Fibroblast of the aortic adventitia (primary cell): ENCODE measurements at places on chromosomes 5 and 9.

DNA sequence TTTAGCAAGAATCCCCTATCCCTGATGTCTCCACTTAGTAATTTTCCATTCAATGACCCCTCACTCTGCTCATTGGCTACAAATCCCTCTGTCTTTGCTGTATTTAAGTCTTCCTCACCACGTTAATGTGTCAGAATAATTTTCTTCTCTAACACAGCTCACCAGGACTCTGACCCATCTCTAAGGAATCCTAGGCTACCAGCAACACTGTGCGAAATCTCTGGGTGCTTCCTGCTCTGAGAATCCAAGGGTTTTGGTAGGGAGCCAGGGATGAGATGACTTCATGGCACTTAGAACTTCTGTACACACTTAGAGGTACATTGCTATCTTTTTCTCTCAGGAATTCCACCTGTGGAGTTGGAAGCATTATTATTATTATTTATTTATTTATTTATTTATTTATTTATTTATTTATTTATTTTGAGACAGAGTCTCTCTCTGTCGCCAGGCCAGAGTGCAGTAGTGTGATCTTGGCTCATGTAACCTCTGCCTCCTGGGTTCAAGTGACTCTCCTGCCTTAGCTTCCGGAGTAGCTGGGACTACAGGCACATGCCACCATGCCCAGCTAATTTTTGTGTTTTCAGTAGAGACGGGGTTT is 53.5 kb downstream of the FOXI1 start:
- DNase-seq: peak; percentile 16

DNA sequence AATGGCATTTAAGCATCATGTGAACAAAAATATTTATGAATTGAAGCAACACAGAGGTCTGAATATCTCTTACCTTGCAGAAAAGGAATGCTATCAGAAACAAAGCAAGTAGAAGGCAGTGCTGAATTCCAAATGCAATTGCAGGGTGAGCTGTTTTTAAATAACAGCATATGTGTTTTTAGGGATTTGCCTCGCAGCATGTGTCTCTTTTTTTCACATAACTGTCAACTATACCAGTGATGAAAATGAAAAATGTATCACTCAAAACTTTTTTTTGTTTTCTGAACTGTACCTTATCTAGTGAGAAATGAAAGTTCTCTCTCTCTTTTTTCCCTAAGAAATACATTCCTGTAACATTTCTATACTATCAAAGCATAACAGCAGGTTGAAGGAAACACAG is 21.2 kb downstream of the CDH10 start:
- DNase-seq: no peak

DNA sequence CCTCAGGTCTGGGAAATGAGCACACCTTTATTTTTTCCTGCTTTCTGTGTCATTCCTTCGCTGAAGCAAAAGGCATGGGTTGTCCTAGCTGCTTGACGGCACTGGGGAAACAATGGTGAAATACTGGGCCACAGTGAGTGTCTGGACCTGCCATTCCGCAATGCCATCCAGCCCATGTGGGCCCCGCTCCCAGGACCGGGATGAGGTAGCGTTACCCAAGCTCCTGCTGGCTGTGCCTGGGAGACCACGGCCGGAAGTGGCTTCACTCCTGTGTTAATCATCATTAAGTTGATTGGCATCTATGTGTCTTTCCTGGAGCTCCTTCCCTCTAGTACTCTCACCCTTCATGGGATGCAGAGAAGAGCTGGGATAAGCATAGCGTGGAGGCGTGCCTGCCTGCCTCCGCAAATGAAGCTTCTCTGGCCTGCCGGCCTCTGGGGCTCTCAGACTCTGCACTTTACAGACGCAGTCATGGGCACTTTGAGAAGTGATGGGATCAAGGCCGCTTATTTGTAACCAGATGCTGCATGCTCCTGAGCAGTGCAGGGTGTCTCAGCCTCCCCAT is 16.5 kb upstream of the SMIM32 start:
- DNase-seq: no peak

GRCh38 chr5:161165998-161166660 is 314.1 kb upstream of the ATP10B start:
- no peak for DNase-seq

DNA sequence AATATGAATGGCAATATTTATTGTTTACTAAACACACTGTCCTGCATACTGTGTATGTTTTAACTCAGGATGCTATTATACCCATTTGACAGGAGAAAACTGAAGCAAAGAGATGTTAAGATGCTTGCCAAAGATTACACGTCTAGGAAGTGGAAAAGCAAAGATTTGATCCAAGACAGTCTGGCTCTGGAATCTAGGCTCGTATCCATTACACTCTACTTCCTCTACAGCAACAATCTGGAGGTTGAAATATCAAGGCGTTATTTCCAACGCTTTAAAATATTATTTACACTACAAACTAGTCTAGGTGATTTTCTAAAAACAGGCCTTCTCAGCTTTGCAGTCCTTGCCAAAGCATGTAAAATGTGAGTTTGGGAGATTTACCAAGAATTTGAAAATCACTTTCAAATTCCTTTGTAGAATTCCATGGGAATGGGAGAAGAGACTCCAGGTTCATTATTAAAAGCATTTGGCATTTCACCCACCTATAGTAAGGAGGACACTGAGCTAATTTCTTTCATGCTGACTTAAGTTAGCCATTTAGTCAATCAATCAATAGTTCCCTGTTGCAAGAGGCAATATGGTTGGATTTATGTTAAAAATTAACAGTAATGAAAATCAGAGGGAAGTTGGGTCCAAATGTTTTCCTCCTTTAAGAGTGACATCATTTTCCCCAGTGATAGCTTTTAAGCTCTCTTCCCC is 356.3 kb upstream of the SMARCA2 start:
- DNase-seq: no peak

GRCh38 chr5:160492565-160492964 is 70.9 kb downstream of the PTTG1 start:
- no peak for DNase-seq

DNA sequence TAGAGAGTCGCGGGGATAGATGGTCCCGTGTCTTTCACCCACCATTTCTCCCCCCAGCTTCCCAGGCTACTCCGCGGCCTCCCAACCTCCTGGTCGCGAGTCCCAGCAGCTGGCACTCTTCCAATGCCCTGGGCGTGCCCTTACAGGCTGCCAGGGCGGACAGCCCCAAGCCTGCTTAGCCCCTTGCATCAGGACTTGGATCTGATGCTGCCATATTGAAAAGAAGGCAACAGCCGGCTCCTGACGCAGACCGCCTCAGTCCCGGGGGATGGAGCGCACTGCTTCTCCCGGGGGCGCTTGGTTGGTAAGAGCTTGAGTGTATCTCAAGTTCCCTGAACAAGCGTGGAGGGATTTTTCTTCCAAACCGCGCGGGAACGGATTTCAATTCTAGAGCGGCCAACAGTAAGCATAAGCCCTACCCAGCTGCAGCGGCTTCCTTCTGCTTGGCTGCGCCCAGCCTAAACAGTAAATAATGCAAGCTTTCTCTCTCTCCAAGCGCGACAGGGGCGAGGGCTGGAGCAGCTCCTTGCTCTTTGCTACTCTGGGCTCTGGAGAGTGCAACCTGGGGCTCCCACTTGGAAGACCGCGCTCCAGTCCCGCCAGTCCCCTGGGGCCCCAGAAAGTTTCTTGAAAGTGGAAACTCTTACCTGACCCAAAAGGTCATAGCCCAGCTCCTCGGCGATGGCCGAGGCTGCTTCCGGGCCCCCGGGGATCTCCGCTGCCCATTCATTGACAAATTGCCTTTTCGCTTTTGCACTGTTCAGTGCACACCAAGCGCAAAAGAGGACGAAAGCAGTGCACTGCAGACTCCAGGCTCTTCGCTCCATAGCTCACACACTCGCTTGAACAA is 607 bp downstream of the PCSK1 start:
- no peak for DNase-seq

- no peak for DNase-seq
Observed at GRCh38 chr9:8879284-8879683, 1079.7 kb upstream of the DMAC1 start.

- DNase-seq: no peak
Observed at GRCh38 chr5:102307232-102307631, 11.1 kb upstream of the SLCO4C1 start.

- no peak for DNase-seq
Observed at GRCh38 chr5:154254896-154255295, 64.4 kb downstream of the GALNT10 start.

DNA sequence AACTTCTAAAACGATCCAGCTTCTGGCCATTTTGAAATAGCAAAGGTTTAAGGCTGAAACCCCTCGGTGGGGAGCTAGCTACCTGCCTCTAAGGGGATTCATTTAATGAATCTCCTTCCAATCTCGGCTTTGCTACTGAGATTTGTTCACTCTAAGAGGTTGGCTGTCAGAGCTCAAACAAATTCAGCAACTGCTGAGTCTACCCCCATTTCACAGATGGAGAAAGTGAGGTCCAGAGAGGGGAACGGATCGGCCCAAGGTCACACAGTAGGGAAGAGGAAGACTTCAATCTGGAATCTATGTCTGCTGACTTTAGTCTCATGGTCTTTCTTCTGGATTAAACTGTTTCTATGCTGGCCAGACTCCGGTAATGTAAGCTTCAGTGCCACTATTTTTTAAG is 3.0 kb downstream of the CORO2A start:
- DNase-seq: no peak

DNA sequence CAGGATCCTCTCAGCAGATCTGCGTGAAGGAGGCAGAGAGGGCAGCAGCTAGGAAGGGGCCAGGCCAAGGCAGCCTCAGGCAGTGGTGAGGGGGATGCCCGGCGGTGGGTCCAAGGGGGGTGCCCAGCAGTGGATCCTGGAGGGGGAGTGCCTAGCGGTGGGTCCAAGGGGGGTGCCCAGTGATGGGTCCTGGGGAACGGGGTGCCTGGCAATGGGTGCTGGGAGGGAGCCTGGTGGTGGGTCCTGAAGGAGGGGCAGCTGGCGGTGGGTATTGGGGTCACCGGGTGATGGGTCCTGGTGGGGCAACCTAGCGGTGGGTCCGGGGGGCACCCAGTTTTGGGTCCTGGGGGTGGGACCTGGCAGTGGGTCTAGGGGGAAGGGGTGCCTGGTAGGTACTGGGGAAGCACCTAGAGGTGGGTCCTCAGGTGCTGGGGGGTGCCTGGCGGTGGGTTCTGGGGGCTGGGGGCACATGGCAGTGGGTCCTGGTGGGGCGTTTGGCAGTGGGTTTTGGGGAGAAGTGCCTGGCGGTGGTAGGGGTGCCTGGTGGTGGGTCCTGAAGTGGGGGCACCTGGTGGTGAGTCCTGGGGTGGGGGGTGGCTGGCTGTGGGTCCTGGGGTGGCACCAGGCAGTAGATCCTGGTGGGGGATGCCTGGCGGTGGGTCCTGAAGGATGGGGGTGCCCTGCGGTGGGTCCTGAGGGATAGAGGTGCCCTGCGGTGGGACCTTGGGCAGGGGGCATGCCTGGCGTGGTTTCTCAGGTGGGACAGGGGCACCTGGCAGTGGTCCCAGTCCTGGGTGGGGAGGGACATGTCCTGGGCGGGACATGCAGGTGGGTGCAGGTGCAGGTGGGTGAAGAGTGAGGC is 1.9 kb downstream of the LRRC14B start:
- DNase-seq: no peak

DNA sequence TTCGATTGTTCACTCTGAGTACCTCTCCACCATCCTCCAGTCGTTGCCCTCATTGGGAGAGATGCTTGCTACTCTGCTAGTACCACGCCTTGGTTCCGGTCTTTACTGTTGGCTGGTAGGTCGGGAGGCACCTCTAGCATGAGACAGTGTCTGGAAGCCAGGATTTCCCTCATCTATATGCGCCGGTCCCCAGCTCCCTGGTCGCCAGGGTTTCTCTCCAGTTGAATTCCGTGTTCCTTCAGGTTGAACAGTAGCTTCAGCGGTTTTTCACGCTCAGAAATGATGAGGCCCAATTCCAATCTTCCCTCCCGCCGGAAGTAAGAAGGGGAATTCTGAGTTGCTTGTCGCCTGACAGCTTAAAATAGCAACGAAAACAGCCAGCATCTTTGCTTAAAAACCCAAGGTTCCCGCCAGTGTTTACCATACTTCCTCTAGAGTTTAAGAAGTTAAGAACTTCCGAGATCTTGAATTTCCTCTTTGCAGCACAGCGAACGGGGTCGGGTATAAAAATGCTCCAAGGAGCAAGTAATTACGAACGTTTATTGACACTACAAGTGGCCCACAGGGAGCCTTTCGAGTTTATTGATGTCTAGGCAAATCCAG is 1.3 kb upstream of the ST8SIA4 start:
- DNase-seq: no peak

DNA sequence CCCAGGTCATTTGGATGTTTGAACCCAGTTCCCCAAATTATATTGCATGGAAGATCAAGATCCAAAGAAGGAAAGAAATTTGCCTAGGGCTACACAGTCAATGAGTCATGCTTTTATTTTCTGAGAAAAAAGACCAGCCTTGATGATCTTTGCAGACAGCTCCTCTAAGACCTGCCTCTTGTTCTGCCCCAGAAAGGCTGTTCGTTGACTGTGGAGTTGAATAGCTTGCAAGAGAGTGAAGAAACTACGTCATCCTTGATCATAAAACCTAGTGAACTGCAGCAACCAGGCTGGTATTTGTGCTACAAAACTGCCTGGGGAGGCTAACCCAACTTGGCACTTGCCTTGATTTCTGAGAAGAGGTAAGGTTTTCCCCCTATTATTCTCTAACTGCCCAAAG is 263.9 kb downstream of the PAPPA start:
- DNase-seq: no peak

DNA sequence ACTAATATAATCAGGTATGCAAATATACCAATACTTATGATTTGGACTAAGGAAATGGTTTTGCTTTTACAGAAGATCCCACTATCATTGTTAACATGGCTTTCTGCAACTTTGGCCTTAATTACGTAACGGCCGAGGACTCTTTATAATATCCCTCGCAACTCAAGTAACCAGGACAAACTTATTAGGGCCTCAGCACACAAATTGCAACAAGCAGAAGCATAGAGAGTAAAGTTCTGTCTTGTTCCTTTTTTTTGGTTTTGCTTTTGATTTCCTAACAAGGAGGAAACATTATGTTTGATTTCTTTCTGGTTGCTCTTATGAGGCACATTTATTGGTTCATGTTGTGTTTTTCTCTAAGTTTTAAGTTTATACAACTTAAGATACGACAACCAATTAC is 60.4 kb downstream of the RORB start:
- DNase-seq: no peak

- no peak for DNase-seq
Observed at GRCh38 chr9:114433086-114433485, 45.3 kb upstream of the AKNA start.

DNA sequence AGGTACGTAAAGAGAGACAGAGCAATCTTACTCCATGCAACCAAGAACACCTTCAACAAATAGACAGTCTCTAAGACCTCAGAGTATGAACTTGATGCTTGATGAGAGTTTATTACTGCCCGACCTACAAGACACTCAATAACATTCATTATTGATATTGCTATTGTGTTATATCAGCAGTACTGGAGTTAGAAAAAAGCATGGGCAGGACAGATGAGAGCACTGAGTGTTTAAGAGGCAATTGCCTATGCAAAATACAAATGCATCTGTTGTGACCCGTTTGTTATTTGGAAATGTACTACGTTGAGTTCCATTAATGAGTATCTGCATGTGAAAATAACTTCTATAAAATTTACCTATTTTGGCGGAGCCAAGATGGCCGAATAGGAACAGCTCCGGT is 8.1 kb upstream of the MARCOL start:
- no peak for DNase-seq
